Stimulated activated CD8-positive, alpha-beta memory T cell treated with anti-CD3 and anti-CD28 coated beads, Interleukin-7, amount 100 ng/mL, for 1 hour (primary cell): ENCODE measurements at places on chromosomes 6 and 20.

GRCh38 chr6:105483492-105483891 lies 80.6 kb upstream of the PREP start:
- no peak for DNase-seq

DNA sequence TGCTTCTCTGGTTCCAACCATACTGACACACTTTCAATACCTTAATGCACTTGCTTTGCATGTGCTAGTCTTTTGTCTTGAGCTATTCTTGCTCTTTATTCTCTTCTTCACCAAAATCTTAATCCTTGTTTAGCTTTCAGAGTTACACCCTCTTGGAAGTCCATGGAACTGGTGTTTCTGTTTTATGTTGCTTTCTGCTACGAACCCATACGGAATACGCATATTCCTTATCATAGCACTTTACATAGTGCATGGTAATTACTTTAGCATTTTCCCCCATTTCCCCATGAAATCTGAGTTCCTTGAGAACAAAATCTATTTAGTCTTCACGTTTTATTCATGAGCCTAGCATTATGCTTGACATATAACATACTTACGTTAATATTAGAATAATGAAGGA lies 270.9 kb downstream of the NKAIN2 start:
- no peak for DNase-seq

DNA sequence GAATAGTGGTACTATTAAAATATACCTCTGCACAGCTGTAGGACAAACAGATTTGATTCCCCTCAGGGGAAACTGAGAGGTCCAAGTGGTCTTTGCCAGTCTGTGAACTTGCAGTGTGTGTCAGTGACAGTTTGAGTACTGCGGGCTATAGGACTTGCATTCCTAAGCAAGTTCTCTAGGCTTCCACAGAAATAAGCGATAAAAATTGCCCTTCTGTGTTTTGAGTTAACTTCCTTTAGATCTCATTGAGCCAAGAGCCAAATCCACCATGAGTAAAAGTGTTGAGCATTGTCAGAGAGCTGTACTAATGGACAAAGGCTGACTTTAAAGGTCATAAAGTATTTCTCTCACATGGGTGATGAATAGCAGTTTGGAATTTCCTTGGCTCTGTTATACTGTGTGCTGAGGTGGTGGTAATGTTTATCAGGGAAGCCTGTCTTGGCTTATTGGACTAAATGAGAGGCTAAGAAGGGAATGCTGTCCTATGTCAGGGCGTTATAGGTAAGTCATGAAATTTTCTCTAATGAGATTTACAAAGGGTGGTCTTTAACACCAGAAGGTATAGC lies 122.6 kb upstream of the MAP3K7 start:
- DNase-seq, result no peak

DNA sequence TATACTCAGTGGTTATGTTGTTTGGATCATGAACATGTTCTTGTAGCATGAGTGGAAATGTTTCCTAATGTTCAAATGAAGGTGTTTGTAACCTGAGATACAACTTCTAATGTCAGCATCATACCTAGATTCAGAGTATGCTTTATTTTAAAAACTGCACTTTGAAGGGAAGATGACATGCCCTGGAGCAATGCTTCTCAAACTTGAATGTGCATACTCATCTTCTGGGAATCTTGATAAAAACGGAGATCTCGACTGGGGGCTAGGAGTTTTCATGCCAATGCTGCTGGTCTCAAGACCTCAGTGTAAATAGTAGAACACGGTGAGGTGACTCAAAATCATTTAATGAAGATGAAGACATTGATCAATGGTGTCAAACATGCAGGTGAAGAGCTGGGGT lies 440.0 kb upstream of the NOX3 start:
- no peak for DNase-seq

DNA sequence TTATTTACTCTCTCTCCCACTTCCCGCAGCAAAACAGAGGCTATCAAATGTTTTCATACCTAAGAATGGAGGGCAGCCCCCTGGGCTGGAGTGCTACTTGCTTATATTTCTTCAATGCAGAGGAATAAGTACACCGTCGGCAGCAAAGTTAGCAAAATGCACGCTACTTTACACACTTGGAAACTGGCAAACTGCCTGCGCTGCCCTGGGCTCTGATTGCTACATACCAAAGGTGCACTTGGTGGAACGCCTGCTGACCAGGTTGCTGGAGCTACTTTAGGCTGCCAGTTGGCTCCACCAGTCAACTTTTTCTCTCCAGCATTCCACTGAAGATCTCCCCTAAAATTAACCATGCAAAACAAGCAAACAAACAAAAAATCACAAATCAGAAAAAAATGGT lies 62.4 kb downstream of the PRSS35 start:
- DNase-seq, result no peak

DNA sequence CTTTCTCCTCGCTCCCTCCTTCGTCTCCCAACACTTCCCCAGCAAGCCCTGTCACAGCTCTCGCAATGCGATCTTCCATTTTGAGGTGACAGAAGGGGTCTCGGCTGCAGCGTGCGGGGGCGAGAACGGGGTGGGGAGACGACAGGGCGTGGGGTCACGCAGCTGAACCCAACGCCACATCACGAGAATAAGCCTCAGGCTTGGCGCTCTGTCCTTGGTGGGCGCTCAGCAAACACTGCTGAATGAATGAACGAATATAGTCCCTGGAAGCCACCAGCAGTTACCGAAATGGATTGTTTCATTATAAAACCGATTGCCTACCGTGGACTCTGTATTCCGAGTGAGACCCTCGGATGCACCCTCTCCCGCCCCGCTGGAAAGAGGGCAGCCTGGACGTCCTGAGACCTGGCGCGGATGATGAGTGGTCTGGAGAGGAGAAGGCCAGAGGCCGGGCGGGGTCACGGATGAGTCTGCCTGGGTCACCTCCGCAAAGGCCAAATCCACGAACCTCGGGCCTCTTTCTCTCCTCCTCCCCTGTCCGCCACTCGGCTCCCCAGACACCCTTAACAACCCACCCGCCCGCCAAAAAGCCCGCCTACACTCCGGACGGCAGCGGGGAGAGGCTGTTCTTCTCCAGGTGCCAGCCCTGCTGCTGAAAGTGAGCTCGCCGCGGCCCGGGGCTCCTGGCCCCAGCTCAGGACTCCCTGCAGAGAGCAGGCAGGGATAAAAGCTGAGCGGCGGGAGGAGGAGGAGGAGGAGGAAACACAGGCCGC lies 3.7 kb downstream of the NRN1 start:
- DNase-seq, result no peak

DNA sequence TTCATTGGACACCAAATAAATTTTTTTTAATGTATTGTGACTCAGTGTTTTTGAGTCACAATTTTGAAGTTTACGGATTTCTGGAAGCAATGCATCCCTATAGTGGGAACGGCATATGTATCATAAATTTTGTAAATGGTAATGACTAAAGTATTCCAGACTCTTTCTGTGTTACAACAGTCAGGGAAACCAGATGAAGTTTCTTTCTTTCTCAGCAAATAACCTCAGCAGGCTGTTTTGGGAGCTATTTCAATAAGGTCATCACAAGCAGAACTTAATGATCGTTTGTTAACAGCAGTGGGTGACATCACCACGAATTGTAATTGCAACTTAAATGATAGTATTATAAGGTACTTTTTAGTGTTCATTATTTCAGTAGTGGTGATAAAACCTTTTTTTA lies 52.0 kb downstream of the HIVEP1 start:
- no peak for DNase-seq

DNA sequence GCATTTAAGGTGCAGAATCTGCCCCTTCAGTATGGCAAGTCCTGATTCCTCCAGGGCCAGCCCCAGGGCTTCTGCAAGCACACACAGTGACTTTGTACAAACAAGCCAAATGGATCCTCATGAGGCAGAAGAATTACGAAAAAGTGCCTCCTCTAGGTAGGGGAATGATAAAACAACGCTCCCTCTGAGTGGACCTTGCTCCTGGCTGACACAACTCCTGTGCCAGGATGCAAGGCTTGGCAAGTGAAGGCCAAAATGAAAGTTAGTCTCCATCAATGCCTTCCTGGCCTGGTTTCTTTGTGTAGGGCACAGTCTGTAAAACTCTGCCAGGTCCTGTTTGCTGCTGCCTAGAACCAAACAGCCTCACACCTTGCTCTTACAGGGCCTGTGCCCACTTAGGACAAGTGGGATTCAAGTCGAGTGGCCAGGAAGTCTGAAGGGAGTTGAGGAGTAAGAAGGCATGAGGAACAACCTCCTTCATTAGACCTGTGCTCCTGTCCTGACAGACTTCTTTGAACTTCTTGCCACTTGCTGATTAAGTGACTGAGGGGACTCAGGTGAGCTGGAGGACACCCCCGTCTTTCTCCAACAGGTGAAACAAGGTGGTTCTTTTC lies 417.1 kb downstream of the CDC5L start:
- no peak for DNase-seq

- DNase-seq, result no peak
Observed at GRCh38 chr6:37783025-37783855, 36.3 kb upstream of the ZFAND3 start.

DNA sequence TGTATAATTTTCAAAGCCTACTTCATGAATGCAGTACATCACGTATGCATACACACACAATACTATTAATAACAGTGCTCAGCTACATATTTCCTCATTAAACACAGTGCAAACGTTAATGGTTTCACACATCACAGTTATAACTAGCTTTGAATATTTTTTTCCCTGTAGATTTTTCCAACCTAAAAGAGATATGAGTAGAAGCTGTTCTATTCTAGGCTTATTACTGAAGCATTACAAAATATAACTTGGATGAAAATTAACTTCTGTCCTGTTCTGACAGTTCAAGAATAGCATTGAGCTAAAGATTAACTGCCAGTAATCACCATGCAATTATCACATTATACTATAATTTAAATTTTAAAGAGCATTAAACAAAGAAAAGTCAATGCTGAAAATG lies 6.2 kb downstream of the LMBRD1 start:
- no peak for DNase-seq

DNA sequence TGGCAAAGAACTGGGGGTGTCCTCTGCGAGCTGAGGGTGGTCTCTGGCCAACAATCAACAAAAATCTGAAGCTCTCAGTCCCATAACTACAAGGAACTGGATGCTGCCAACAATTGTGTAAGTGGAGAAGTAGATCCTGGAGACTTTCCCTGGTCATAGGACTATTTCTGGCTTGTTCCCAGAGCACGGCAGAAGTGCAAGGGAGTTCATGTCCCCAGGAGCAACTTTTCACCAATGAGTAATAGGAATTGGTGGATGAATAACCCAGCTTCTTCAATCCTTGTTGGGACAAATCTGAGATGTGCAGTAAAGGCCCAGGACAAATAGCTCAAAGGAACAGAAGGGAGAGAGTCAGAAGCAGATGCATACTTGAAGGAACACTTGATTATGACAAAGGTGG lies 95.5 kb downstream of the QRSL1 start:
- no peak for DNase-seq

GRCh38 chr20:10718661-10719060 lies 44.9 kb upstream of the JAG1 start:
- DNase-seq, result no peak

DNA sequence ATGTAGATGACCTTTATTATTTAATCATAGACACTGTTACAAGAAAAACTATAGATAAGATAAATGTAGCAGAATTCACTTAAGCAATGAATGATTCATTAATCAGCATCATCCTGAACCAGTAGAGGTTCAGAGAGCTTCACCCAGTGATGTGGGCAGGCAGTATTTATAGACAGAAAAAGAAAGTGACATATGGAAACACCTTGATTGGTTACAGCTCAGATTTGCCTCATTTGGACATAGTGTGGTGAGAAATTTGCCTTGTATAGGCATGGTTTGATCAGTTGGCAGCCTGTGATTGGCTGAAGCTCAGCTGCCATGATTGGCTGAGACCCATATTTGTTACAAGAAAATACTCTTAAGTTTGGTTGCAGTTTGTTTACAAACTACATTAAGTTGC lies 4.6 kb downstream of the C6orf58 start:
- DNase-seq, result no peak

- DNase-seq, result no peak
Observed at GRCh38 chr20:64119681-64120341, 12.4 kb upstream of the NPBWR2 start.

GRCh38 chr6:36326356-36326995 lies 10.2 kb downstream of the BNIP5 start:
- DNase-seq, result no peak

DNA sequence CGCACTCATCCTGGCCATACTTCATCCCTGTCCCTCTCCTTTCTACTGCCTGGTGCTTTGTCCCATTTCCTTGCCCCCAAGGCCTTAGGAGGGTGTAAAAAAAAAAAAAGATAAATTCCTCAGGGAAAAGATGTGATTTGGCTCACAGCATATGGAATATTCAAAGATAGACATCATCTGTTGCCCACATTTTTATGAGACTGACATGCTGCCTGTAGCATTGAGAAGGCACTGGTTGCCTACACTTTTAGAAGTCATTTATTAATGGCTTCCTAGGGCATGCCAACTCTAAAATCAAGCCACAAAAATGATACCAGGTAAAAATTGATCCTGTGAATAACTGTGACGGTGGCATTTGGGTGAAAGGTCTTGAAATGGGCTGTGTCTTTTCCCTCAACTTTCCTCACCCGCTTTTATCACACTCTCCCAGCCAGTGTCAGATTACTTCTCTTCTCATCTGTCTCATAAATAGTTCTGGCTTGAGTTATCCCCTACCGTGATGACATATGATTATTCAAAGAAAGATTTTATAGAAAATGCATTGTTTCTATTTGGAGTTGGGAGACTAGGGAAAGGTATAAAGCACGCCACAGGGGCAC lies 139.4 kb downstream of the CARMIL1 start:
- no peak for DNase-seq

- no peak for DNase-seq
Observed at GRCh38 chr20:45890077-45890984, 677 bp downstream of the NEURL2 start.

GRCh38 chr6:73308712-73309534 lies 45.2 kb downstream of the DPPA5 start:
- no peak for DNase-seq

DNA sequence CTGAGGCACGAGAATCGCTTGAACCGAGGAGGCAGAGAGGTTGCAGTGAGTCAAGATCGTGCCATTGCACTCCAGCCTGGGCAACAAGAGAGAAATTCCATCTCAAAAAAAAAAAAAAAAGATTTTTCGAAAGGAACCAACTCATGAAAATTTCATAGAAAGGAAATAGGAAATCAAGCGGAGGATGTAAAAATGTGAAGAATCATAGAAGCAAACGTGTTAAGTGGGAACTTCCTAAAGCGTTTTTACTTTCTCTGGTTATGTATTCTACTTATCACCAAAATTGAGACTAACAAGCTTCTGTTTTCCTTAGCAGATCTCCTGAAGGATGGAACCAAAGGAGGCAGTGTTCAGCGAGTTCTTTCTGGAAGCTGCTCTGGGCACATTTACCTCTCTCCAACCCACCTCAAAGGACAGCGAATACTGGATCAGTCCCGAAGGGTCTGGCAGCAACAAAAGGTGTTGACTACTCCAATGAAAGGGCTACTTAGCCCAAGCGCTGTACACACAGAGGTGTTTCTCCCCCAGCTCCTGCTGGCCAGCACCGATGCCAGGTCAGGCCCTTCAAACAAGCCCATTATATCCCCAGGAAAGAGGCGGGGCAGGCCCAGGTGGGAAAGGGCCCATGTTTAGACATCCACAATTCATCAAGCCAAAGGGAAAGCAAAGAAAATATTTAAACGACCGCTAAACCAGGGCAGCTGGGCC lies 327.5 kb upstream of the JARID2 start:
- DNase-seq, result no peak
